ENCODE measurements at places on chromosomes 11 and 22. TPM values are rescaled to one million over a fixed set of nuclear protein-coding genes. Genes with fewer than 3 reads are reported as not detected.

PRODH gene
- 18.8 TPM for total RNA-seq

RTN4R gene
- 20.9 TPM for total RNA-seq

SCGB2A2 gene
- not detected for total RNA-seq

LINC01488 gene
- total RNA-seq = 0.09 TPM

LRRN4CL gene
- total RNA-seq = 0.40 TPM

CDKN1C gene
- 47.8 TPM for total RNA-seq

CYP2D6 gene
- 1.5 TPM for total RNA-seq

BATF2 gene
- not detected for total RNA-seq

DNA sequence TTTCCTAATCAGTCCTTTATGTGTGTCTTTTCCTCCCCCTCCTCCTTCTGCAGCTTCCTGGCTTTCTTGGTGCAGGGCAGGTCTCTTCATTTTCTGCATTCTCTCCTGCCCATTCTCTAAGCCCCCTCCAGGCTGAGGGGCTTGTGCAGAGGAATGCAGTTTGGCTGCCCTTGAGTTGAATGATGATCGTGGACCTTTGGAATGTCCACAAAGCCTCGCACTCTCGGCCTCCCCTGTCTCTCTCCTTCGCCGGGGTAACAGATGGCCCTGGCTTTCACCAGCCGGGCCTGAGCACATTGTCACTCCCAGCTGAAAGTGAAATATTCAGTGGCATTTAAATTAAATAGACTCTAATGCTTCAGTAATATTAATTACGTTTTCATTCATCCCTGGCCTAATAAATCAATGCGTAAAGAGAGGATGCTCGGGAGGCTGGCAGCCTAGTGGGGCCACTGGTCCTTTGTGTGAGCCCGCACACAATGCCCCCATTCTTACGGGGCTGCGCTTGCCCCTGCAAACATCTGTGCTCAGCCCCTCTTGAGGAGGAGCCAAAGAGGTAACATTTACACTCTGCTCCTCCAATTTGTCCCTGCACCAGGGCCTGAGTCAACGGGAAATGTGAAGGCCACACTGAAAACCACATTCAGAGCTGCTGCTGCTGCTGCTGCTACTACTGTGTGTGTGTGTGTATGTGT lies 64.9 kb upstream of the PAX6 start:
- DNase-seq = peak; percentile 68

GRCh38 chr11:34614344-34615104 lies 6.4 kb upstream of the EHF start:
- no peak for DNase-seq

- DNase-seq = peak; percentile 26
Observed at GRCh38 chr11:120613264-120614226, 102.0 kb downstream of the GRIK4 start.

DNA sequence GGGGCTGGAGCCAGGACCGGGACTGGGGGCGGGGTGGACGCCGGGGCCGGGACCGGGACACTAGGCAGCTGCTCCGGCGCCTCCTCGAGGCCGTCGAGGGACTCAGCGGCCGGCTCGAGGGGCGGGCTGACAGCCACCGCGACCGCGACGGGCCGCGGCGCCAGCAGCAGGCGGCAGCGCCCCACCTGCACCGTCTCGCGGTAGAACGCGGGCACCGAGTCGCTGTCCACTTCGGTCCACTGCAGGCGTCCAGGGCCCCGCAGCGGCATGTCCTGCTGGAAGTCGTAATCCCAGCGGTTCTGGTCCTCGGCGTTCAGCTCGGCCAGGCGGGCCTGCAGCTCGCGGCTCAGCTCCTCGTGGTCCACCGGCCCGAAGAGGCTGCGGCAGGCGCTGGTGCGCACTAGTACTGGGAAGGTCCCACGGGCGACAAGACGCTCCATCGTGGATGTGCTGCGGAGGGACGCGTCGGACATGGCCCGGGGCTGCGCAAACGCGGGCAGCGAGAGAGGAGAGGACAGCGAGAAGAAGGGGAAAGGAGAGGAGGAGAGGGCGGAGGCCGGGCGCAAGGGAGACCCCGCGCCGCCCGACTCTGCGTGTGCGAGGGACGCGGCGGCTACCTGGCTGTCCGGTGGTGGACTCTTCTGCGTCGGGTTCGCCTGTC lies 428 bp downstream of the CDKN1C start:
- peak; percentile 88 for DNase-seq

DNA sequence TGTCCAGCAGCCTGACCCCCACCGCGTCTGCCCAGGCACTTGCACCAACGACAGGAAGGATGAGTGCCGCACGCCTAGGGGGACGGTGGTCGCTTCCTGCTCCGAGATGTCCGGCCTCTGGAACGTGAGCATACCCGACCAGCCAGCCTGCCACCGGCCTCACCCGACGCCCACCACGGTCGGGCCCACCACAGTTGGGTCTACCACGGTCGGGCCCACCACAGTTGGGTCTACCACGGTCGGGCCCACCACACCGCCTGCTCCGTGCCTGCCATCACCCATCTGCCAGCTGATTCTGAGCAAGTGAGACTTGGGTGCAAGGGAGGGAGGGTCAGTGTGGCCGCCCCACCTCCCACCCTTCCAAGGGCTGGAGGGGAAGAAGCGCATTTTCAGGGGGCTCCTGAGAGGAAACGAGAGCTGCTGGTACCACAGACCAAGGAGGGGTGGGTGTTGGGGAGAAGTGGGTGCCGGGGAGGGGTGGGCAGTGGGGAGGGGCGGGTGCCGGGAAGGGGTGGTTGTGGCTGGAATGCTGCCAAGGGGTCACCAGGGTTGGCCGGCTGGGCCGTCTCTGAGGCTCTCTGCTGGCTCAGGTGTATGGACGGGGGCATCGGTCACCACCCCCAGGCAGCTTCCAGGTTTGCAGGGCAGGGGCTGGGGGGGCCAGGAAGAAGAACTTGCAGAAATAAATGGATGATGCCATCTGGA lies 27.7 kb upstream of the MUC5B start:
- DNase-seq = no peak

- no peak for DNase-seq
Observed at GRCh38 chr22:45783021-45783420, 111.4 kb downstream of the ATXN10 start.

GRCh38 chr11:14101388-14101787 lies 138.9 kb downstream of the SPON1 start:
- DNase-seq = no peak

- DNase-seq = no peak
Observed at GRCh38 chr11:47394050-47394321, 14.4 kb upstream of the SLC39A13 start.

GRCh38 chr11:134417871-134418840 lies 6.1 kb upstream of the B3GAT1 start:
- DNase-seq = peak; percentile 45

DNA sequence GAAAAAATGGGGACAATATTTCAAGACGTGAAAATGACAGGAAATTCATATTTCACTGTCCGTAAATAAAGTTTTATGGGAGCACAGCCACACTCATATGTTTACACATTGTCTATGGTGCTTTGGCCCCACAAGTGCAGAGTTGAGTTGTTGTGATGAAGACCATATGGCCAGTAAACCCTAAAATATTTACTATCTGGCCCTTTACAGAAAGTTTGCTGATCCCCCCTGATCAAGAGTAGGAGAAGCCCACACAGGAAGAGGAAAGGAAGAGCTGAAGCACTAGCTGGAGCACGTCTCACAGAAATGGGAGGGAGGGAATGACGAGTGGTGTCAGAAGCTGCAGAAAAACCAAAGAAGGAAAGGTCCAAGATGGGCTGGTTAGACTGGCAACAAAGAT lies 78.8 kb downstream of the TNRC6B start:
- DNase-seq = no peak

DNA sequence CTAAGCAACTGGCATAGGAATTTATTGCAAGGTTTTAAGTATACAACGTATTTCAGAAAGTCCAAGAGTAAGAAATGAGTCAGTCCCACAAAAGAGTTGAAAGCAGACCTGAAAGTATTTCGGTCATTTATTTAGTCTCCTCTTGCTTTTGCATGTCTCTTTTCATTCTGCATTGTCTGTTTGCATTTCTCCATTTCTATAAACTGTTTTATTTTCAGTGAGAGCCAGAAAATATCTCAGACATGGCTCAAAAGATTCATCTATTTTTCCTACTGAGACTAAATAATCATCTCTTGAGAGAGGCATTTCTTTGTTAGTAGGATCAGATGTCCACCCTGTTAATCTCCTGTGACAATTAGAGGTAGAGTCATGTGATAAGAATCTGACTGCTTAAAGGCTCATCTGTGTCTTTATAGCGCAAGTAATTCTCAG lies 219.1 kb upstream of the CCDC179 start:
- no peak for DNase-seq

- DNase-seq = no peak
Observed at GRCh38 chr22:44582016-44582415, 84.0 kb upstream of the RTL6 start.

- no peak for DNase-seq
Observed at GRCh38 chr11:116059919-116060318, 555.7 kb upstream of the CADM1 start.

DNA sequence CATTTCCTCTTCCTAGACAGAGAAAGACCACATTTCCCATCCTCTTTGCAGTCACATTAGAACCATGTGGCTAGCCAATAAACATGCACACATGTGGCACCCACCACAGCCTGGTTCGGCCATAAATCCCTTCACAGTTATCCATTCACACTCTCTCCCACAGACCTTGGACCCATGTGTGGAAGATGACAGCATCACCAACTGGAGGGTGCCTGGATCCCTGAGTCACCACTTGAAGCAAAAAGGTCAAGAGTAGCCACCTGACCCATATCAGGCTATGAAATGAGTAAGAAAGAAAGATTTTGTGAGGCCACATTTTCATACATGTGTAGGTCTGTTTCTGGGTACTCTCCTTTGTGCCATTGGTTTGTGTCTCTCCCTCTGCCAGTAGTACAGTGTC lies 9.0 kb upstream of the TMEM121B start:
- no peak for DNase-seq

DNA sequence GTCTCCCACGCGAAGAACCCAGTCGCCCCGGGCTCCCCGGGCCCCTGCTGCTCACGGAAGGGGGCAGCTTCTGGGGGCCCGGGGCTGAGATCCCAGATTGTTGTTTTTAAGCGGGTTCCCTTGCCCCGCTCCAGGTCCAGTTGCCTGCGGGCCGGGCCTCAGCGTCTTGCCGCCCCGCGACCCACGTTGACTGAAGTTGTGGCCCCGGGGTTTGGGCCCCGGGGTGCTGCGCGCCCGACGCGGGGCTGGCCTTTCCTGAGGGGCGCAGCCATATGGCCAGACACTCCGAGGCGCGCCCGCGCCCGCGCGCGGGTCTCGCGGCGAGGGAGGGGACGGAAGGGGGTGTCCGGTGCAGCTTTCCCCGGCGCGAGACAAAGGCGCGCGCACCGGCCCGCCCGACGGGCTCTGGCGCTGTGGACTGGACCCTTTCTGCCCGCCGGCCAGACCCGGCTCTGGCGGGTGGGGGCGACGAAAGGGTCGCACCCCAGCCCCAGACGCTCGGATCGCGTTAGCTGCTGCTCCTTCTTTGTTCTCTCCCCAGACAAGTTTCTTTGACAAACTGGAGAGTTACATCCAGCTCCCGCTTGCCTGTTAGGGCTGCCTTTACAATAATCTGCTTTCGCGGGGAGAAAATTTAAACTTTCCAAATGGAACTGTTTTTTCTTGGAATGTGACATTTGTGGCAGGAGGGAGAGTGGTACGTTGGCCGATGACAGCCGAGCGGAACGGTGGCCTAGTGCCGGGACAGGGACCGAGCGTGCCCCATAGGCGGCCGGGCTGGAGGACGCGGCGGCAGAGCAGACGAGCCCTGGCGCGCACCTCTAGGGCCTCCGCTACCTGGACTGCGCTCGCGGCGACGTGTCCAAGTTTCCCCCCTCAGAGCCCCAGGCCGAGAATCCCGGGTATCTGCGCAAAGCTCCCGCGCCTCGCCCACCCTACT lies 716 bp downstream of the AMOTL1 start:
- peak; percentile 63 for DNase-seq

All from neural progenitor cell (in vitro differentiated cells).